ENCODE measurements at places on chromosomes 4 and X.
A peak's percentile ranks its signal among the peaks of the same experiment; 100 is the strongest.

- DNase-seq: no peak
Observed at GRCh38 chr4:25449270-25449669, 72.2 kb downstream of the ANAPC4 start.

- DNase-seq: no peak
Observed at GRCh38 chrX:20506739-20507138, 240.0 kb upstream of the RPS6KA3 start.

- DNase-seq: no peak
Observed at GRCh38 chr4:175986-176385, 51.7 kb downstream of the ZNF718 start.

DNA sequence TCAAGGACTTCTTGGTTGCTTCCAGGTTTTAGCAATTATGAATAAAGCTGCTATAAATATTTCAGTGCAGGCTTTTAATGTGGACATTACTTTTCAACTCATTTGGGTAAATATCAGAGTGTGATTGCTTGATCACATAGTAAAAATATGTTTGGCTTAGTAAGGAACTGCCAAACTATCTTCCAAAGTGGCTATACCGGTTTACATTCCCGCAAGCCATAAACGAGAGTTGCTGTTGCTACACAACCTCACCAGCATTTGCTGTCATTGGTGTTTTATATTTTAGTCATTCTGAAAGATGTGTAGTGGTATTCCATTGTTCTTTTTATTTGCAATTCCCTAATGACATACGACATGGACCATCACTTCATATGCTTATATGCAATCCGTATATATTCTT lies 30.9 kb upstream of the SPOCK3 start:
- DNase-seq: no peak

DNA sequence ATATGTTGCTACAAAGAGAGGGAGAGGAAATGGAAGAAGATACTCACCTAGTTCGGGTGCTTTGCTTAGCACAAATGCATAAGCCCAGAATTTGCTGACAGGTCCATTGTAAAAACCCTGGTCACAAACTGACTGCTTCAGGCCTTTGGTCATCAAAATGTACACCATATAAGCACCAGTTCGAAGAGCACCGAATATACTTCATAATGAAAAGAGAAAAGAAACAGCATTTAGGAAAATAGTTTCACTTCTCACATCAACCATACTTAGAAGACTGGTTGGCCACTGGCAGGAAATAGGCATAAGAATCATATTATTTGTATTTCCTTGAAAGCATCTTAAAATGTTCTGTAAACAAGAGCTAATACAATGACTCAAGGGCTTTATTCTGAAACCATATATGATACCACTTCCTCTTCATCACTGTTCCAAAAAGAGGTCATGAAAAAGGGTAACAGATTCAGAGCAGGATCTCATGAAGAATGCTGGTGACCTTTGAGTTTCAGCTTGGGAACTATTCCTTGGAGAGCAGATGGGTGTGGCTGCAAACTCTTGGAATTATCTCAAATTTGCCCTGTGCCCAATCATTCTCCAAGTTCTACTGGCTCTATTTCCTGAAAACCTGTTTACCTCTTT lies 138.7 kb downstream of the ELOVL6 start:
- DNase-seq: peak; percentile 25
